Left renal pelvis (tissue), 4 donors: ENCODE measurements at places on chromosomes 5 and 9.
A peak's percentile ranks its signal among the peaks of the same experiment; 100 is the strongest.

DNA sequence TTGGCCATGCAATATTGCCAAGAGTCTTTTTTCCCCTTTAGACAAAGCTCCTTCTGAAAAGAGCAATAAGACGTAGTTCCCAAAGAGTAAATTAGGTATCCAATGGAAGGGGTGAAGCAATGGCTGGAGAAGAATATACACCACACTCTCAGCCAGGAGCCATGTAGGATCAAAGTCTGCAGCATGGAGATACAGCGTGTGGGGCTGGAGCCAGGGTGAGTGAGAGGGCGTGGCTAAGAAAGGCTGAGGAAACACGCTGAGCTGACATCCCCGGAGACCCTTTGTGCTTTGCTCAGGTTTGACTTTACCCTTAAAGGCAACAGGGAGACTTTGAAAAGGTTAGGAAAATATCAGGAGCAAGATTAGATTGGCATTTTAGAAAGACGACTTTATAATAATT is 87.1 kb upstream of the ELL2 start:
- no peak for DNase-seq

DNA sequence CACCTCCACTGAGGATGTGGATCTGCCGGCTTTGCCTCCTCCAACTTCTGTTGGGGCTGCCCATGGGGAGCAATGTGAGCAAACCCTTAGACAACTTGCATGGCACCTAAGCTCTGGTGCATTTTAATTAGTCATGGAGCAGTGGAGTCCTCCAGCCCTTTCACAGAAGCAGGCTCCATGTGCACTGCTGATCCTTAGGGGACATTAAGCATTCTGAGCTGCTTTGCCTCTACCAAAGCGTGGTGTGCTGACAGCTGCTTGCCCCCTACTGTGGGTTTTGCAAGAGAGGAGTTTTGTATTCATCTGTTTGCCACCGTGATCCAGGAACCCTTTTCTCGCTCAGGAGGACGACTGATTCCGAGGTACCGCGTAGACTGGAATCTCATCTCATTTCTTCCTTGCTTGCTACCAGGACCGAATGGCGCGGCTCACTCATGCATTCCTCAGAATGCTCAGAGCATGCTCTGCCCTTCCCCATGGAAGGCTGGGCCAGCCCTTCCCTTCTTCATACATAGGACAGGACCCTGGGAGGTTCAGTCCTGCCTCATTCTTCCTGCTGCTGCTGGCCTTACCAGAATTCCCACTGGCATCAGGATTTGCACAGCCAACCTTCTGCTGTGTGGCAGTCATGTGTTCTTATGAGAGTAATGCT is 432.5 kb downstream of the GADD45G start:
- no peak for DNase-seq

- DNase-seq = no peak
Measured at GRCh38 chr9:78806492-78807160, 509.7 kb downstream of the PSAT1 start.

- DNase-seq = peak; percentile 57
Measured at GRCh38 chr9:35646153-35646532, 4.6 kb downstream of the SIT1 start.

DNA sequence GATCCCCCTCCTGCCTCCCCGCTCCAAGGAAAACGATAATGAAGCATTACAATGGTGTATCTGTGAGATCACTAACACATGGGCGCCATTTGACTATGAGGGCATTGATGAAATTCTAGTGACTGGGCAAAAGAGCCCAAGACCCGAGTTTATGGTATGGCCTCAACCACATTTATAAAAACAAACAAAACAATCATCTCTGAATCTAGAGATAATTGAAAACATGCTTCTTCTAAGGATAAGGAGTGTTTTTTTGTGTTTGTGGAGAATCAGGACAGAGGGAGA is 100.9 kb upstream of the SEMA6A start:
- DNase-seq = no peak

- DNase-seq = no peak
Measured at GRCh38 chr9:33332011-33332410, 41.7 kb downstream of the NFX1 start.

GRCh38 chr5:103512500-103512899 is 50.1 kb downstream of the NUDT12 start:
- no peak for DNase-seq

DNA sequence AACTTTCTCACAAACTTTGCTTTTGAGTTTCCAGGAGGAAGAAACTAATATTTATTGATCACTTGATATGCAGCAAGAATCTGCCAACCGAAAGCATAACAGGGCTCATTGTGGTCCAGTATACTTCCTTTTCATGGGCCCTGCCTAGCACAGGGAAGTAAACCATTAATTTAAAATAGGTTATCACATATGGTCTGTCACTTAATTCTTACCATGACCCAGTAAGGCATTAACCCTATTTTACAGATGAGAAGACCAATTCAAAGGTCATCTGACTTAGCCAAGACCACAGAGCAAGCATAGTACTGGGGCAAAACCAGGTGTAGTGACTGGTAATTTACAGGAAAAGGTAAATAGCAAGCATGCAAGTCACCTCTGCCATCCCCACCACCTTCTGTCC is 336.9 kb upstream of the DMAC1 start:
- no peak for DNase-seq

DNA sequence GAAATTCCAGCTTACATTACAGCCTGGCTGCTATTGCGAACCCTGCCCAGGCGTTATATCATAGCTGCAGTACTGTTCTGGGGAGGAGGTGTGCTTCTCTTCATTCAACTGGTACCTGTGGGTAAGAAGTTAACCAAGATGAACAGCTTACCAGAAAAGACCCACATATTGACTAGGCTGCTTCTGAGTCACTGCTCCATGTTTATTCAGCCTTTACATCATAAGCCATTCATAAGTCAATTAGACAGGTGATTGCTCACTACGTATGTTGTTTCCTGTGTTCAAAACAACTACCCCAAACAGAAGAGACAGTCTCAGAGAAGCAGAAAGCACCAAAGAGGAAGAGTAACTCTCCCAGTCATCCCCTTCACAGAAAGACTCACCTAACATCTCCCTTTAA is 34.7 kb upstream of the SLC22A5 start:
- no peak for DNase-seq

DNA sequence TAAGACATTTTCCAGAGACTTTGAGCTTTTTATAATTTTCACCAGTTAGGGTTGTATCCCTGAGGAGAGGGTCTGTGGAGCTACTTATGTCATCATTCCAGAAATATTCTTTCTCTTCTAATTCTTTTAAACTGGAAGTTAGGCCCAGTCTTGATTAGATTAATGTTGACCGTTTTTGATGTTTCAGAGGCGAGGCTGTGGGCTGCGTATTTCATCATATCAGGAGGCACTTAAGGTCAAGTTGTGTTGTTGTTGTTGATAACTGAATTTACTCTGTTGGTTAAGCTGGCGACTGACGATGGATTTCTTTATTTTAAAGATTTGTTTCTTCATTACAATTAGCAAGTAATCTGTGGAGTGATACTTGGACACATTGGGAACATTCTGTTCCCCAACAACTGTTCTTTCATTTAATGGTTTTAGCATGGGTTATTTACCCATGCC is 20.1 kb downstream of the IPO11 start:
- DNase-seq = no peak

GRCh38 chr5:76764374-76764773 is 48.4 kb downstream of the F2R start:
- DNase-seq = no peak

GRCh38 chr5:54932789-54933188 is 52.6 kb downstream of the ESM1 start:
- no peak for DNase-seq

GRCh38 chr9:111957856-111958631 is 61.4 kb downstream of the UGCG start:
- DNase-seq = no peak

DNA sequence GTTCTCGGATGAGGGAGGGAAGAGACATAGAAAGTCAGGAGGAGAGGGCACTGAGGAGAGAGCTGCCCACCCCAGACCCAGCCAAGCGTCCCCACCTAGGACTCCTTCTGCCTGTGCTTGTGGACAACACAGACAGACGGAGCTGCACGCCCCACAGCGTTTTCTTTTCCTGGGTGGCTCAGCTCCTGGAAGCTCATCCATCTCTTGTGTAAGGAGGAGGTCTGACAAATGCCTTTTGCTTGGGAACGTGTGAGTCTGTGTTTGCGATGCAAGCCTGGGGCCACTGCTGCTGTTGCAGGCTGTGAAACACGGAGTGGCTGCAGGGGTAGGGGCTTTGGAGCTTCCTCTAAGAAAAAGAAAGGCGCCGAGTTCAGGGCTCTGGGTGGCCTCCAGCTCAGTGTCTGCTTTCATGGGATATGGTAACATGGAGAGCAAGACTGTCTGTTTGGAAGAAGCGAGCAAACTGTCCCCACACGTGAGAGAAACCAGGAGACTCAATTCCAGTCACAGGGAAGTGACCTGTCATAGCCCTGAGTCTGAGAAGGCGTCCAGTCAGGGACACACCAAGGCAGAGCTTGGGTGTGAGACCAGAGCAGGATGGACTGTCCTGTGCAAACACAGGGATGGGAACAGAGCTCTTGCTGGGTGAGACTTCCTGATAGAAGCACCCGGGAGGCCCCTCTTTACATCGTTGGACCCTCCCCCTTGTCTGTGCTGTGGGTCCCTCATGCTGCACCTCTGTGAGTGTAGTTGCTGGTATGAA is 42.7 kb downstream of the GADD45G start:
- DNase-seq = no peak

DNA sequence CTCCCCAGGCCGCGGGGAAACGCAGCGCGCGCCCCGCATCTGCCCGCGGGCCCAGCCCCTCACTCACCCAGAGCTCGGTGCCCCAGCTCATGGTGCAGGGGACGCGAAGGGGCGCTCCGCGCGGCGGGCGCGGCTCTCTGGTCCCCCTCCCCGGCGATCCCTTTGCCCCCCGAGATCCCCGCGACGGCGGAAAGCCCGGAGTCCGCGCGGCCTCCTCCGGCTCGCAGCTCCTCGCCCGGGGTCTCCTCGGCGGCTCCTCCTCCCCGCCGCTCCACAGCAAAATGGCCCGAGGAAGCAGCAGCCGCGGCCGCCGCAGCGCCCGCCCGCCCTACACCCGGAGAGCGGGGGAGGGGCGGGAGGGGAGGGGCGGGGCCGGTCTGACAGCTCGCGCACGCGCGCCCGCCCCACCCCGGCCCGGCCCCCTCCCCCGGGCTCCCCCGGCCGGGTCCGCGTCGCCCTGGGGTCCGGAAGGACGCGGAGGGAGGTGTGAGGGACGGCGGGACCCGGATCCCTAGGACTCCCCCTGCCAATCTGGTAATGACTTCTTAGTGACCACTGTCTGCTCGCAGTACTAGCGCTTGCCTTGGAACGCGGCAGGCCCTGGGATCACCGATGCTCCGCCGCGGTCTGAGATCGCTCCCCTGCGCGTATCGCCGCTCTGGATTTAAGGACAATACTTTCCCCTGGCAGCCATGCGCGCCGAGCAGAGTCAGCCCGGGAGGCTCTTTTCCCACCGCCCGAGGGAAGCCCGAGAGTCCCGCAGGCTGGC is at the start of gene FNBP1:
TSS of gene FNBP1 (minus strand) at position 305 of the 769 bp plus-strand sequence. CDS start at position 91, 214 bp downstream.
- peak; percentile 52 for DNase-seq

DNA sequence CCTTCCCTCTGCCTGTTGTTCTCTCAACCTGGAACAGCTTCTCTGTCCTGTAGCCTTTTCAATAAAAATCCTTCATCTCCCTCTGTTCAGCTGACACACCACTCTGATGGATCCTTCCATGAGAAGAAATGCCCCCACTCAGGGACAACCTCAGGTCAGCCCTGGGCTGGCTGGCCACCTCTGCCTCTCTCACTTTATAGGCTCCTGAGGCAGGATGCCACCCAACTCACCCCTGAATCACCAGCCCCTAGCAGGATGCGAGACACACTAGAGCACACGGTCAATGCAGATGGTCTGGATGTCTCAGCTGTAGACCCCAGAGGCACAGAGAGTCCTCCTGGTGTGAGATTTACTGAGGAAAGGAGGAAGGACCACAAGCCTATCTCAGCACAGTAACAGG is 93.8 kb downstream of the GABBR2 start:
- DNase-seq = no peak

GRCh38 chr5:56910210-56910965 is 992 bp downstream of the SETD9 start:
- no peak for DNase-seq

DNA sequence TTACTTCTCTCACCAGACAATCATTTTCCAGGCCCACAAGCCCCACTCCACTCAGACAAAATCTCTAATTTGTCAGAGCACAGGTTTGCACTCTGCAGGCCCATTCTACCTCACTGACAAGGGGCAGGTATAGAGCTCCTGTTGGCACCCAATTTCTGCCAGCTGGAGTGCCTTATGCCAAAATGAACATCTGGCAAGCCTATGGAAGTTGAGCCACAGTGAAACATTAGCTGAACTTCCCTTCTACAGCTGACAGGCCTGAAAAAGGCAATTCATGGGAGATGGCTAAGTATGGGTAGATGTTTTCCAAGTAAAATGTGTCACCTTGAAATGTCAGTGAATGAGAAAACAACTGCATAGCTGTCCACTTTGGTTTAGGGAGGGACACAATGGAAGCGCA is 87.0 kb downstream of the SPOCK1 start:
- no peak for DNase-seq

- DNase-seq = no peak
Measured at GRCh38 chr9:71911908-71912335, 483 bp downstream of the C9orf85 start.

DNA sequence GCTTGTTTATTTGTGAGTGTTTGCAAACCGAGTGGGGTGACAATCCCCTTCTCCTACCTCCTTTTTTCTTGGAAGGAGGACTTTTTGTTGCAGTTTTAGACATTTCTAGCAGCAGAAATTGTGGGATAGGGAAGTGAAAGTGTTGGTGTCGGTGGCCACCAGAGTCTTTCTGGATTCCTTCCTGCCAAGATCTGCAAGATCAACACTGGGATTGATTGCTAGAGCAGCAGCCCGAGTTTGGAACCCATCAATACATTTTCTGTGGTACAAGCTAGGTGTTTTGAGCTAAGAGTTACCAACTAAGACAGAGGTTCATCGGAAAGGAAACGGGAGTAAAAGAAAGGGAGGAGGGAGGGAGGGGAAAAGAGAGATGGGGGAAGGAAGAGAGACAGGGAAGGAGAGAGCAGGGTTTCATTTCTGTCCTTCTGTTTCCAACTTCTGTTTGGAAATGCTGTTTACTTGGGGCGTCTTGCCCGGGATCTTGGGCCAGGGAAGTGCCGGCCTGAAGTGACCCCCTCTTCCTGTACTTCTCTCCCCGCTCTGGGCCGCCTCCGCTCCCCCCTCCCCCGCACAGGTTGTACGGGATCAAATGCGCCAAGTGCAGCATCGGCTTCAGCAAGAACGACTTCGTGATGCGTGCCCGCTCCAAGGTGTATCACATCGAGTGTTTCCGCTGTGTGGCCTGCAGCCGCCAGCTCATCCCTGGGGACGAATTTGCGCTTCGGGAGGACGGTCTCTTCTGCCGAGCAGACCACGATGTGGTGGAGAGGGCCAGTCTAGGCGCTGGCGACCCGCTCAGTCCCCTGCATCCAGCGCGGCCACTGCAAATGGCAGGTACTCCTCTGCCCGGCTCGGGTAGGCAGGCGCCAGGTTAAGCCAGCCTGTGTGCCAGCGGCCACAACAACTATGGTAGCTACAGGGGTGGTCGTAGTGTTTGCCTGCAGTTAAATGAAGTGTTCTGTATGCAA is 4.0 kb downstream of the ISL1 start:
- DNase-seq = no peak

GRCh38 chr5:63596254-63596653 is 366.0 kb downstream of the HTR1A start:
- no peak for DNase-seq
